ENCODE measurements at places on chromosomes 6 and 20.

GRCh38 chr6:133265066-133265465 is 23.9 kb downstream of the EYA4 start:
- no peak for DNase-seq

GRCh38 chr6:90401933-90402830 is 105.5 kb upstream of the BACH2 start:
- no peak for DNase-seq

DNA sequence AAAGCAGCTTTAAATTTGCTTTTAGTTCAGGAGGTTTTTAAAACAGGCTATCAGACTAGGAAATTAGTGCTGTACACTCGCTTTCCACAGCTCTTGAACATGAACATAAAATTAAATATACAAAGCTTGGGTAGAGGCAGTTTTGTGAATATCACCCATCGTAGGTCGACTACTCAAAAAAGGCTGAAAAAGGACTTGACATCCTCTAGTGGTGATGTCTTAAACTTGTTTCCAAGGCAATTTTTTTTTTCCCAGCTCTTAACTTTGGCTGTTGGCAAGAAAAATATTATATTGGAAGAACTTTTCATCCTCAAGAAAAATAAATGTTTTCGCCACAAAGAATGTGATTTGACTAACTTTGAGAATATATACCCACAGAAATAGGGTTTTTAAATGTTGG is 2.9 kb downstream of the MAP7 start:
- DNase-seq = no peak

DNA sequence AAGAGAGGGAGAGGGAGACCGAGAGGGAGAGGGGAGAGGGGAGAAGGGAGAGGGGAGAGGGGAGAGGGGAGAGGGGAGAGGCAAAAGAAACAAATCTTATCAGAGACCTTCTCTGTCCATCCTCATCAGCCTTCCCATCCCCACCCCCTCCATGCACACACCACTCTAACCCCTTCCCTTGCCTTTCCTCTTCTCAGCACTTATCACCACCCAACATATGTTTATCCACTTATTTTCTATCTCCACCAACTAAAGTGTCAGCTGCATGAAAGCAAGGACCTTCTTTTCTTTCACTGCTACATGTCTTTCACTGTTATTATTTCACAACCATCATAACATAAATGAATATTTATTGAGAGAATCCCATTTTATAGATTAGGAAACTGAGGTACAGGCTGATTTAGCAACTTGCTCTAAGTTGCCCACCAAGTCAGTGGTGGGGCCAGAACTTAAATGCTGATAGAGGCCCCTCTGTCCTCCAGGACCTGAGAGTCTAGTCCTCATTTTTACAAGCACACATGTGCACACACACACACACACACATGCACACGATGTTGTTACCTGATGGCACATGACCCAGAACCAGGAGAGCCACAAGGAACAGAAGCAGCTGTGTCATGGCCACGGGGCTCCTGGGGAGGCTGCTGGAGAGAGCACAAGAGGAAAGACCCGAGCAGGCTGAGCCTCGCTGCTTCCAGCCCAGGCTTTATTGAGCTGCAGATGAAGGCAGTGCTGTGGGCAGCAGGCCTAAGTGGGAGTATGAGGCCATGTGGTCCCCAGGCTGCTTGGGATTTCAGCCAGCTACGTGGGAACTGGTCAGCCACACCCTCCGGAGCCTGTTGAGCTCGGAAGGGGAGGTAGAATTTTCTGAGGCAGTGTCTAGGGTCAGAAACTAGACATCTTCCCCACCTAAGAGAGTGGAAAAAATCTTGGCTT is 2.3 kb downstream of the DEFB124 start:
- DNase-seq = no peak

DNA sequence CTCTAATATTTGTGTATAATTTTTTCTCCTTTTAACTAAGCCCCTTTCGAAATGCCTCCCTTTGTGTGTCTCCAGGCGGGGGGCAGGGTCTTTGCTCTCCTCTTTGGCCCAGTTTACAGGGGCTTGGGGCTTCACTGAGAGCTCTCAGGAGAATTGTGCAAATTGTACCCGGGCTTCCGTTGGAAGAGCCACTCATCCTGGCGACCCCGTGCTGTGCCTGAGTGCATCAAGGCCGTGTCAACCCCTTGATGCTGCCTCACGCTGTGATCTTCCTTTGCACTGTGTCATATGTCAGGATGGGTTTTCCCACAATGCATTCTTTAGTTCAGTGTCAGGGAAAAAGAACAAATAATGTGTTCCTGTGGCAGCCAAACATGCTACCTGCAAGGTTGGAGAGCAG is 118.0 kb upstream of the POU3F2 start:
- no peak for DNase-seq

DNA sequence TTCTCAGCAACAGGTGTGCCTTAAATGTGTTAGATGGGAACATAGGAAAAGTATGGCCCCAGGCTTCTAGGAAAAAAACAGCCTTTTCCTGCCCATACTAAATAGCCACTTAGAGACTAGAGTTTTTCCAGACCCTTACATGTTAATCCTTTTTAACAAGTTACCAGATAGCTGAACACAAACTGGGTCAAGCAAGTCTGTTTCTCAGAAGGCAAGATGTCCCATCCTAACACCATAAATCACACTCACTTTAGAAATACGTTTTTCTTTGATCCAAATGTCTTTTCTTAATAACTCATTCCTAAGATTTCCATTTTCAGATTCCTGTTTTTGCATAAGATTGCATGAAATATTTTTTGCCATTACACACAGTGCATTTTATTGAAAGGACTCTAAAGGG is 241.3 kb downstream of the KCNQ5 start:
- DNase-seq = no peak

GRCh38 chr20:51036827-51037531 is 14.1 kb upstream of the KCNG1 start:
- no peak for DNase-seq

GRCh38 chr6:14200047-14200446 is 82.5 kb downstream of the CD83 start:
- DNase-seq = no peak

- DNase-seq = no peak
Observed at GRCh38 chr20:63738687-63739129, 868 bp upstream of the SLC2A4RG start.

- DNase-seq = no peak
Observed at GRCh38 chr20:42179768-42180167, 561.6 kb upstream of the CHD6 start.

DNA sequence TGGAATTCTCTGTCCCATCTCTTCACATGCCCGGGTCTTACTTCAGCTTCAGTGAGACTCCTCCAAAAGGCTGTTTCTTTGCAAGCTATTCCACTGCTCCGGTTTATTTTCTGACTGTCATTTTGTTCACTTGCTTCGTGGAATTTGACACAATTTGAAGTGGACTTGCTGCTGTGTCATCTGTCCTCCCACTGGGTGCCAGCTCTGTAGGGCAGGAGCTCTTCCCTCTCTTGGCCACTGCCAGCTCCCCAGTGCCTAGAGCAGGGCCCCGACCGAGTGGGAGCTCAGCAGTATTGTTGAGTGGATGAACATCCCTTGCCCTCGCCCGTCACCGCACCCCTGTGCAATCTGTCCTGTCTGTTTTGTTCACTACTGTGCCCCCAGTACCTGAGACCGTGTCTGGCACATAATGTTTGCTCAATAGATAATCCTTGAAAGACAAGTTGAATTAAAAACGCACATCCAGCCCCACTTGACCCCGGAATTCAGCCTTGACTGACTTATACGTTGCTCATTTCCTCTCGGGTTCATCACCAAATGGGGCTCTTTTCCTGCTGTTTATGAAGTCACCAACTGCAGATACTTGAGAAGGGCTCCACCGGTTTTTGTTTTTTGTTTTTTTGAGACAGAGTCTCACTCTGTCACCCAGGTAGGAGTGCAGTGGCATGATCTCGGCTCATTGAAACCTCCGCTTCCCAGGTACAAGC is 170.3 kb upstream of the KCNG1 start:
- DNase-seq = no peak

GRCh38 chr20:61099806-61100205 is 152.3 kb upstream of the CDH4 start:
- no peak for DNase-seq

- no peak for DNase-seq
Observed at GRCh38 chr6:41411961-41412360, 76.6 kb downstream of the NCR2 start.

DNA sequence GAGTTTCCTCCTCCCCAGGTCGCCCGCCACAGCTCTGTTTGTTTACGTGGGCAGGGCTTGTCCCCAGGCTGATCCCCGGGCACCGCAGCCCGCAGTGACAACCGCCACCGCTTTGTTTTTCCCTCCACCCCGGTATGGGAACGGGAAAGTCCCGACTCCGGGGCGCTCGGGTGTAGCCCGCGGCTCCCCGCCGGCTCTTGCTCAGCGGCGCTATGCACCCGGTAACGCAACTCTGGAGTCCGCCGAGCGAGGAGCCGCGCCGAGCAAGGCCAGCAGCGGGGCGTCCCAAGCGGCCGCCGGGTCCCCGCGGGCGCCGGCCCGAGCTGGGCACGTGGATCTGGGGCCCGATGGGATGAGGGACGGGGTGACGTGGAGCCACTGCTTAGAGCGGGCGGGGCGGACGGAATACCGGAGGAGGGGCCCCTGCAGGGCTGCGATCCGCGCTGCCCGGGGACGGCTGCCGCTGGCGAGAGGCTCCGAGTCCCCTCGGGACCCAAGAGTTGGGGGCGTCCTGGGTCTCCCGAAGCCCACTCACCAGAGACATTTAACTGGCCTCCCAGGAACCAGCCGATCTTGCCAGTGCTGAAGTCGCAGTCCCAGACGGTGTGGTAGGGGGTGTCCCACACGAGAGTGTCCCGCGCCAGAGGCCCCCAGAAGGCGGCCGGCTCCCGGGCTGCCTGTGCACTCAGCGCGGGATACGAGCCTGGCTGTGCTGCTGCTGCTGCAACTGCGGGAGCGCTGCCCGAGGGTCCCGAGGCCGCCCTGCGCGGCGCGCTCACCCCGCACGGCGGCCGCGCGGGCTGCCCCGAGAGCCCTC is 497 bp downstream of the ACSS1 start:
- DNase-seq = peak; percentile 64

DNA sequence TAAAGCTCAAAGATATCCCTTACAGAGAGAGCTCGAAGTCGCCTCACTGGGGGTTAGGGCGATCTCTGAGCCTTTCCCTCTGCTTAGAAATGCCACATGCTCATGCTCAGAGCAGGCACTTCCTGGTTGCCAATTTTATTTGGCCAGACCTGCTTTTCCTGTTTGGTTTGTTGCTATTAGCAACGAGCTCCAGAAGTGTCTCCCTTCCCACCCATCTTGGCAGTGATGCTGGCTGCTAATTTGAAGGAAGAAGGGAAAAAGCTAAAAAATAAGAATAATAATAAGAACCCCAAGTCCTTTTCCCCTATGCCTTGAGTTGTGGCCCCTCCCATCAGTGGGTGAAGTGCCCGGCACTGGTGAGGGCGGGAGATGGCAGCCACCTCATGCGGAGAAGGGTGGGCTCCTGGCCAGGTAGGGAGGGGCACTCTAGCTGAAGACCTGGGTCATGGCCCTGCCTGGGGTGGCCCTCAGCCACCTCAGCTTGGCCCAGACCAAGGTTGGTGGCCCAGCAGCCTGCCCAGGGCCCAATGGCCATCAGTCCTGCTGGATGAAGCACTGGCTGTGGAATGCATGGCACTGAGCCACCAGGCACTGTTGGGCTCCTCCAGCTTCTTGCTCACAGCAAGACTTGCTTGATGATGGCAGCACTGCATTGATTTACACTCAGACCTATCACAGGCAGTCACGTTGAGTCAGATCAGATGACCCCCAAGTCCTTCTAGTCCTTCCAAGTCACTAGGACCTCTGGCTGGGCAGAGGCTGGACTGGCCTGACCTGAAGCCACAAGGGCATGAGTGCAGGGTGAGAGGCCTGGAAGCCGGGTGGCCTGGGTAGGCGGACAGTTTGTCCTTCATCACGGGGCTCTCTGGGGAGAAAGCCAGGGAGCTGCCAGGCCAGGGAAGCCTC is 79.0 kb downstream of the SYNJ2 start:
- DNase-seq = no peak

GRCh38 chr6:166830891-166831363 is 125.4 kb downstream of the RNASET2 start:
- DNase-seq = no peak

All from activated naive CD4-positive, alpha-beta T cell treated with anti-CD3 and anti-CD28 coated beads, Interleukin-2, amount 50 U/mL, for 16 hours (primary cell).